Lung (tissue), 17 donors: ENCODE measurements at places on chromosomes 5 and 9.
A peak's percentile ranks its signal among the peaks of the same experiment; 100 is the strongest.

DNA sequence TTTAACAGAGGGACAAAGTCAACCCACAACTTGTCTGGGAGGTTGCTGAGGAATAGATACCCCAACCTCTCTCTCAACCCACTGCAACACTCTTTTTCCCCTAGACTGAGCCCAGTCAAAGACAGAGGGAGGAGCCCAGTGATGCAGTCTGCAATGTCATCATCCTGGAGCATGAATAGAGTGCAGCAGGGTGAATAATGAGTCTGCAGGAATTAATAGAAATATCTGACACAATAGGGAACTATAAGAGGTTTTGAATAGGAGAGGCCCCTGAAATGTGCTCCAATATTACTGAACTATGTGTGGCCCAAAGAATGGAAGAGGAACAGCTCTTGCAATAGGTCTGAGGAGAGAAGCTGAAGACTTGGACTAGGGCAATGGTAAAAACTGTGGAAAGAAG, 59.1 kb downstream of the PDCD1LG2 start:
- DNase-seq, result no peak

DNA sequence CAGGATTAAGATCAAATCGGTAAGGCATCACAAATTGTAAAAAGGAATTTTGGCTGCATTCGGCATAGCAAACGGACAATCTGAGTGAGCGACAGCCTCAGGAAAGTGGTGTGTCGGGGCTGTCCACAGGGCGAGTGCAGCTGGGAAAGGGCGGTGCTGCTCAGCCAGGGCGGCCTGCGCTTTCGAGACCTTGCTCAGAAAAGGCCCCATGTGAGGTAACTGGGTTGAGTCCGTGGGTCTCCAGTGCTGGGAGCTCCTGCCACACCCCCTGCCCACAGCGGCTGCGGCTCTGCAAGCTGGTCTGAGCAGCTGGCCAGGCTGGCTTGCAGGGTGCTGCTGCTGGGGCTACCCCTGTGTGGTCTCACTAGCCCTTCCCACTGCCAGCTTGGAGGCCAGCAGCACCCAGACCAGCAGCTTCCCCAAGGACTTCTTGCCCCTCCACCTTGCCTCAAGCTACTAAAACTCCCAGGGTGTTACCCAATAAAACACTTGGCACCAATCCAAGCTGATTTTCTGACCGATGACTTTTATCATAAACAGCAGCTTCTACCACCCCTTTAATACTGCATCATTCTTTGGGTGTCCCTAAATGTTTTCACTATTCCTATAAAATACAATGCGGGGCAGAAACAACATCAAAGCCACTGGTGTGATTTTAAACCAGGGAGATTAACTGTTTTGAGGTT, 6.2 kb downstream of the SURF2 start:
- no peak for DNase-seq

DNA sequence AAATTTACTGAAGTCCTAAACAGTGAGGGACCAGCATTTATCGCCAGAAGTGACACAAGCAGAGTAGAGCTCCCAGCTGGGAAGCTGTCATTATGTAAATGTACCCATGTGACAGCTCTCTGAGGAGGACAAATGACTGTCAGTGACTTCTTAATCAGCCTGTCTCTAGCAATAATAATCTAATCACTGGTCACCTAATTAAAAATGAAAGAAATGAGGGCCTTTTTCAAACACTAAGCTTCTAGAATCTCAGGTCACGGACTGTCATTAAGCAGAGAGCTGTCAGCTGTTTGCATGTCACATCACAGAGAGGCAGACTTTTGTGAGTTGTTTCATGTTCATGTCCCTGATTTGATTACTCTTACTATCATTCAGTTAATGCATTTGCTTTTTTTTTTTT, 77.9 kb upstream of the FBXL17 start:
- peak; percentile 86 for DNase-seq

DNA sequence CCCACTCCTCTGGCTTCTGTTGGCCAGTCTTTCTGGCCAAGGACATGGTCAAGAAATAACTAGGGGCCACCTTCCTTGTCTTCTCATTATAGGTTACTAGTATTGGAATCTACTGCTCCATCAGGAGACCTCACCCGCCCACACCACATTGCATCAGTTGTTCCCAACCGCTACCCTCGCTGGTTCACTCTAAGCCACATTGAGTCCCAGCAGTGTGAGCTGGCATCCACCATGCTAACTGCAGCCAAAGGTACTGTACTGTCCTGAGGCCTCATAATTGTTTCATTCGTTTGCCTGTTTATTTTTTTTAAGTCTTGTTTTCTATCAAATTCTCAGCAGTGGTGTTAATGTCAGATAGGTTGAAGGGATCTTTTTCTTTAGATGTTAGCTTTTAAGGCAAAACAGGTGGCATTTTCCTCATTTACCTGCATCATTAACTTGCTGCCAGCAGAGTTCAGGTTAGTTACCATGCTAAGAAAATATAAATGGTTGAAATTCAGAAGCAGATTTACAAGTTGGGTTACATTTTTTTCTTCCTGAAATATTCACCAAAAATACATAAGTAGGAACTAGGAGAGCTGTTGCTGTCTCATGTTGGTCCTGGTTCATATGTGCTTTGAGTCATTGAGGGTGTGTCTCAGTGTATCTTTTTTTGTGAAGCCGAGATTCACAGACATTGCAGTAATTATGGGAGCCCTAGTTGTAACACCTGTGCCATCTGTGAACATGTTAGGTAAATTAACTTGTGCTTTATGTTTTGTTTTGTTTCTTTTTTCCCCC, 206.9 kb downstream of the ZSWIM6 start:
- no peak for DNase-seq

DNA sequence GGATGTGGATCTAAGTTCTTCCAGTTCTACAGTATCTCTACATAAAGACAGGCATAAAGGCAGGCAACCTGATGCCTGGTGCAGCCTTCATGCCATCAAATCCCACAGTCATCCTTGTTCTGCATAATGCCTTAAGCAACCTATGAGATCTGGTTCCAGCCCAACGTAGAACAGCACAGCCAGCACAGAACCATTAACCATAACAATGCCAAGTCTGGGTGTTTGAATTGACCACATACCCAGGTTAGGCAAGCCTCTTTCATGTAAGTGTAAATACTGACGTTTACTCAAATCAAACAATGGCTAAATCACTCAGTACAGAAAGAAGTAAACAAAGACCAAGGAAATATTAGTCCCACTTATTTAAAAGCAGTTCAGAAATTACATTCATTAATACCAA, 195.0 kb downstream of the ADAMTSL1 start:
- no peak for DNase-seq

DNA sequence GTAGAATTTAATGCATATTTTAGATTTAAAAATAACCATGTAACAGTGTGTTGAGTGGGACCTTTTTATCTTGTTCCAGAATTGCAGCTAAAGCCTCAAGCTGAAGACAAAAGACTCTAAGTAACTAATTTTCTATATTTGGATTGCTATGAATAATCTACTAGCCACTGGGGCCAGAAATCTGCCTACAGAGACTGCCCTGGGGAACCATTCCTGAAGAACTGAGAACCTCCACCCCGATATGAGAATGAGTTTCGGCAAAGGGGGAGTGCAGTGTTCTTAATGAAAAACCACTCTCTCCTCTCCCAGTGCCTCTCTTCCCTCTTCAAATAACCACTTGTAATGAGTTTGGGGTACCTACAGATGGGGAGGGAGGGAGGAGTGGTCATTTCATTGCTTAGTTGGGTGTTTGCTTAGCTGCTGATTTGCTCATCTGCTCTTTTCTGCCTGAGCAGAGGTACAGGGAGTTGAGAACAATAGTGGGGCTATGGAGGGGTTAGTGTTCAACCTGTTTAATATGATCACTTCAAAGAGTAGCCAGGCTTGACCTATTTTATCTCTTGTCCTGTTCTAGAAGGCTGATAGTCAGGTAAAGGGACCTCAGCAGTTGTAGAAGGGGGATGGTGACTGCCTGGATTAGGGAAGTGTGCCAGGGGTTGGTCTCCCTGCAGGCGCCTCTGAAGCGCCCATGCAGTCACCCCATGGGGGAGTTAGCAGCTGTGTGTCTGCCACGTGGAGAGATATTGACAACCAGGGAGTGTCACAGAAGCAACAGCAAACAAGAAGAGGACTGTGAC, 47.7 kb downstream of the ATG10 start:
- peak; percentile 13 for DNase-seq

DNA sequence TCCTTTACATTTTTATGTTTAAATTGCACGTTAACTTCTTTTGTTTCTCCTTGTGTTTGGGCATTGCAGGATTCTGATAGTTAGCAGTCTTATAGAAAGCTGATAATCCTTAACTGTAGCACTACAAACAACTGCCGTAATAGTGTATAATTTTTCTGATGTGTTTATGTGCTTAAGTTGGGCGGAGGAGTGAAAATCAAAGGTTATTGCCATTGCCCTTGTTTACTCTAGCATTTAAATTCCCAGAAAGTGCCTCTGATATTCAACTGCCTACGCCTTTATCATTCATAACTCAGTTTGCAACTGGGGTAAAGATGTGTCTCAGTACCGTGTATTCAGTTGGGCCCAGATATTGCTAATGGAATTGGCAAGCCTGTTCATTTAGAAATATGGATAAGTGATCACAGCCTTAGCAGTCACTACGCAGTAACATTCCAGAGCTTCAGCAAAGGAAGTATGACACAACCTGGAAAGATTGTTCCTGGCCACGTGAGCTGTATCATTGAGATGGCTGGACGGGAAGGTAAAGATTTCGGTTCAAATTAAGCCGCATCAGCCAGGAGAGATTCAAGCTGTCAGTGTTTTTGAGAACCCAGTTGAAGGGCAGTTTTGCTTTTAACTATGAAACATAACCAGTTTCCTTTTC, 28.1 kb upstream of the LRRTM2 start:
- DNase-seq, result no peak

DNA sequence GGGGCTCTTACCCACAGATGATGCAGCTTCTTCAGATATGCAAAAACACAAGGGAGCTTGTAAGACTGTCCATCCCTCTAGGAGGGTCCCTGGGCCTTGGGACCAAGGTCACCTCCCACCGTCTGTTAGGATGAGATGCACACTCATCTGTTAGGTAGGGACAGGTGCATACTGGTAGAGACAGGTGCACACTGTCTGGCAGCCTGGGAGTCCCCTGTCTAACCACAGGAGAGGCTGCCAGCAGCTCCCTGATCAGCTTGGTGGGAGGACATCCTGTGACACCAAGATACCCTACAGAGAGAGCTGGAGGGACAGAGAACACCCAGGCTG, 13.2 kb downstream of the TSPAN17 start:
- no peak for DNase-seq

DNA sequence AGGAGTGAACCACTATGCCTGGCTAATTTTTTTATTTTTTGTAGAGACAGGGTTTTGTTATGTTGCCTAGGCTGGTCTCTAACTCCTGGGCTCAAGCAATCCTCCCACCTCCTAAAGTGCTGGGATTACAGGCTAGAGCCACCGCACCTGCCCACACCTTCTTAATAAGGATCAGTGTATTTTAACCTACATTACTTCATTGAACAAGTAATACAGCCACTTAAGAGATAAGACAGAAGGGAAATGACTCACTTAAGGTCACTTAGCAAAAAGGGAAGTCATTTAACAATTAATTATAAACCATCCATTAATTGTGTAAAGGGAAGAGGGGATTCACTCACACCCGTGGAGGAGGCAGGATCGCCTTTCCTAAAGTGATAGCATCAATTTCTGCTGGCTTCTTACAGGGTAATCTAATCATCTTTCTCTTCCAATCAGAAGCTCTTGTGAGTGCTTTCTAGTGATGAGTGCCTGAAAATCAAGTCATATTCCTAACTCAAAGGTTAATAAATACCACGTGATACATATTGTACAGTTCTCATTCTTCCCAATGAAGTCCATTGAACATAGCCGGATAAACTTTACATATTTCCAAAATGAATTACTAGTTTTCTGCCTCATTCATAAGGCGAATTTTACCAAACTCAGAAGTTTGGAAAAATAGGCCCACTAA, 3.5 kb downstream of the FBXW11 start:
- no peak for DNase-seq
